ENCODE measurements at places on chromosomes 16 and 17.

DNA sequence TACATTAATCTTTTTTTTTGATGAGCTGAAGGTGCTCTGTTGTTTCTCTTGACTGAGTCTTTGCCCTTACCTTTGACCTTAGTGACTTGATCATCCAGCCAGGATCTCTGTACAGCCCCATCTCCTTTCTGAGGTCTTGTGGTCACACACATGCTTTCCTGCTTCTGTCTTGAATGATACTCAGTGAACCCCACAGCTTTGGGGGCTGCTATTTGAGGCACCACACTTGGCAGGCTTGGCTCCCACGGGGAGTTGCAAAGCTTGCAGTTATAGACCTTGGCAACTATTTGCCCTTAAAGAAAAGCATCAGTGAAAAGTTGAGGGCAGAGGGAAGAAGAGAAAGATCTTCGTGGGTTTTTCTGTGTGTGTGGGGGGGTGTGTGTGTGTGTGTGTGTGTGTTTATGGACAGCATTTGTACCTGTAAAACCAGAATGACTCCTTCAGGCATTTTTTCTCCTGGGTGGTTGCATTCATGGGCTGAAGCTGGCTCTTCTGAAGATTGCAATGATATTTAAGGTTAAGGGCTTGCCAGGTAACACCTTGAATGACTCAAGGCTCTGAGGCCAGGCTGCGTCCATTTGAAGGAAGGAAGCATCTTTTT is 101.6 kb downstream of the MSI2 start:
- no peak for DNase-seq

DNA sequence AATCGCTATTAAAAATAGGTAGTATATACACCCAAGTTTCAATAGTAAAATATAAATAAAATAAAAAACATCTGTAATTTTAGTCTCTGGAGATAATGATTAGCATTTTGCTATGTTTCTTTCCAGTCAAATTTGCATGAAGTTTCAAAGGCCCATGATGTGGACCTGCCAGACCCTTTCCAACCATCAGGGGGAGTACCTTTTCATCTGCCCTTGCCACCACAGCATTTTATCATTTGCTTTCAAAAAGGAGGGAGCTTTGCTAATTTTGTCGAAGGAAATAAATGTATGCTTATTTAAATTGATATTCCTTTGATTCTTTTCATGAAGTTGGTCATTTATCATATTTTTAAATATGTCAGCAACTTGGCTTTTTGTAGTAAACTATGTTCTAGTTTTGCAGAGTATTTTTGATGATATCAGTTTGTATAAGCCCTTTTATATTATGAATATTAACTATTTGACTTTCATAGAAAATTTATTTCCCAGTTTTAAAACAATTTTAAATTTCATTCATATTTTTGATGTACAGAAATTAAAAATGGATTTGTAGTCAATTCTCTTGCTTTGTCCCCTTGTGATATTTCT is 115.2 kb upstream of the NETO2 start:
- no peak for DNase-seq

- no peak for DNase-seq
These were observed 188.5 kb downstream of the LGALS9B start for GRCh38 chr17:20278805-20279204.

- no peak for DNase-seq
These were observed 42.4 kb upstream of the IRF8 start for GRCh38 chr16:85856585-85856984.

- DNase-seq: no peak
These were observed 7.8 kb downstream of the LRRC59 start for GRCh38 chr17:50389534-50389933.

DNA sequence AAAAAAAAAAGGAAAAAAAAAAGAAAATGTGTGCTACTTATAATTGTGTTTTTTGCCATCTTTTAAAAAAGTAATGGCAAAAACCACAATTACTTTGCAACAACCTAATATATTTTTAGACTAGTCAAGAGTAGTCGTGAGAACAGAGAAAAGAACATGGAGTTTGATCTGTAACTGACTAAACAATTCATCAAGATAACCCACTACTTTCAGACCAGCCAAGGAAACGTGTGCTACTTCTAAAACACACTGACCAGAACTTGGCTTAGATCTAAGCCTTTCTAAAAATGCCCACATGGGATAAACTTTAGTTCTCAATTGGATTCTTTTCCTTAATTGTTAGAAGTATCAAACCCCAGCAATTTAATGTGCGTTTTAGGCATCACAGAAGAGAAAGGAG is 616 bp downstream of the PECAM1 start:
- DNase-seq: no peak

- no peak for DNase-seq
These were observed 66.2 kb upstream of the LYRM9 start for GRCh38 chr17:27959382-27959709.

GRCh38 chr16:17379121-17379571 is 91.6 kb downstream of the XYLT1 start:
- DNase-seq: peak; percentile 85

- DNase-seq: no peak
These were observed 114.6 kb upstream of the NOG start for GRCh38 chr17:56478836-56479447.

DNA sequence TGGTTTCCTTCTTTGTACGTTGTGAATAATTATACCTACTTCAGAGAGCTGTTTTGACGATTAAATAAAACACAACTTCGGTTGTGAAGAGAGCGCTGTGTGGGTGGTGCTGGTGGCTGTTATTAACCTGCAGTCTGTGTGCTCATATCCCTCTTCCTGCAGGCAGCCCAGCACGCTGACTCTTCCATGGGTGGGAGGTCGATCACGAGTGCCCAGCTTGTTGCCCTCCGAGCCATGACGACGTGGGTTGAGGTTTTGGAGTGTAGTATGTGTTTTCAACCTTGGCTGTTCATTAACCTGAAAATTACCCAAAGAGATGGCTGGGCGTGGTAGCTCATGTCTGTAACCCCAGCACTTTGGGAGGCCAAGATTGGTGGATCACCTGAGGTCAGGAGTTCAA is 11.3 kb upstream of the GCSH start:
- DNase-seq: no peak

DNA sequence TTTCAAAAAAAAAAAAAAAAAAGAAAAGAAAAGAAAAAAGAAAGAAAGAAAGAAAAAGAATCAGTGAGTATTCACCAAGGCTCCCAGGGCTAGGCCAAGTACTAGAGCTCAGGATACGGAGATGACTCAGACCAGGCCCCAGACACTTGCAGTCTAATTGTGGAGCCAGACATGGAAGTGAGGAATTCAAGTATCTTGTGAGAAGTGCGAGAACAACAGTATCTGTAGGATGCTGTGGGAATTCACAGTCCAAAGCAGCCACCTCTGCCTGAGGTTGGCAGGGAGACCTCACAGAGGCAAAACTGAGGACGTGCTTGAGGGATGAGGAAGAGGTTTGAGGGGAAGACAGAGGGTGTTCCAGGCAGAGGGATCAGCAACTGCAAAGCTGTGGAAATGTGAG is 14.0 kb upstream of the ALDOA start:
- no peak for DNase-seq

DNA sequence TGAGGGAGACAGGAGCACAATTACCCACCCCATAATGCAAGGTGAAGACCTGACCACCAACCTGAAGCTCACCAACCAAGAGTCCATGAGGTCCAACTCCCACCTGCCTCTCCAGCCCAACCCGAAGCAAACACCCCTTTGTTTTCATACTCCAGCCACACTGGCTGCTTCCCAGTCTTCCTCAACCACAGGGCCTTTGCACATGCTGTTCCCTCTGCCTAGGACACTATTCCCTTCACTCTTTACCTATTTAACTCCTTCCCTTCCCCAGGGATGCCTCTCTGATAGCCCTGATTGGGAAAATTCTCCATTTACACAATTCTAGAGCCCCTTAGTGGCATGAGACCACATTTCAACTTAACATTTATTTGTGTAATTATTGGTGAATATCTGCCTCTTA is 86.0 kb downstream of the VAT1L start:
- DNase-seq: no peak

DNA sequence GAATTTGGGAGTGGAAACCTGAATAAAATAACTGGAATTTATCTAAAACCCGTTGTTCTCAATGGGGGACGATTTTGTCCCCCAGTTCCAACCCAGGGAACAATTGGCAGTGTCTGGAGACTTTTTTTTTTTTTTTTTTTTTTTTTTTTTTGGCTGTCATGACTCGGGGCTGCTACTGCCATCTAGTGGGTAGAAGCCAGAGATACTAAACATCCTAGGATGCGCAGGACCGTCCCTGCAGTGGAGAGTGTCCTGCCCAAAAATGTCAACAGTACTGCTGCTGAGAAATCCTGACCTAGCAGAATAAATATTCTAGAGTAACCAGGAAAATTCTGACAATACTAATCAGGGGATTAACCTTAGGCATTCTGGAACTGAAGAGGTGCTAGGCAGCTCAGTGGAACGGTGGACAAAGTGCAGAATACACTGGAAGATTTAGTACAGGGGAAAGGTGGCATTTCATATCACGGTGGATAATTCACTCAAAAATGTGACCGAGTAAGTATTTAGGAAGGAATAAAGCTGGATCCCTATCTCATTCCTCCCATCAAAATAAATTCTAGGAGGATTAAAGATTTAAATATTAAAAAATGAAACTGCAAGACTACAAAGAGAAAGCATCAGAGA is 107.6 kb downstream of the SPECC1 start:
- DNase-seq: no peak

DNA sequence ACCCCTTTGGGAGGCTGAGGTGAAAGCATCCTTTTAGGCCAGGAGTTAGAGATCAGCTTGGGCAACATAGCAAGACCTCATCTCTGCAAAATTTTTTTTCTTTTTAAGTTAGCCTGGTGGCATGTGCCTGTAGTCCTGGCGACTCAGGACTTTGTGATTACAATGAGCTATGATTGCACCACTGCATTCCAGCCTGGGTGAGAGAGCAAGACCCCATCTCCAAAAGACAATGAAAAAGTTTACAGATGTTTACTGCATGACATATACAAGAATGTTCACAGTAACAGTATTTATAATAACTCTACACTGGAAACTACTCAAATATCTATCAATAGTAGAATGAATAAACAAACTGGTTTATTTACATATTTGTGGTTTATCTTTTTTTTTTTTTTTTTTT is 33.1 kb upstream of the CCL22 start:
- DNase-seq: no peak

DNA sequence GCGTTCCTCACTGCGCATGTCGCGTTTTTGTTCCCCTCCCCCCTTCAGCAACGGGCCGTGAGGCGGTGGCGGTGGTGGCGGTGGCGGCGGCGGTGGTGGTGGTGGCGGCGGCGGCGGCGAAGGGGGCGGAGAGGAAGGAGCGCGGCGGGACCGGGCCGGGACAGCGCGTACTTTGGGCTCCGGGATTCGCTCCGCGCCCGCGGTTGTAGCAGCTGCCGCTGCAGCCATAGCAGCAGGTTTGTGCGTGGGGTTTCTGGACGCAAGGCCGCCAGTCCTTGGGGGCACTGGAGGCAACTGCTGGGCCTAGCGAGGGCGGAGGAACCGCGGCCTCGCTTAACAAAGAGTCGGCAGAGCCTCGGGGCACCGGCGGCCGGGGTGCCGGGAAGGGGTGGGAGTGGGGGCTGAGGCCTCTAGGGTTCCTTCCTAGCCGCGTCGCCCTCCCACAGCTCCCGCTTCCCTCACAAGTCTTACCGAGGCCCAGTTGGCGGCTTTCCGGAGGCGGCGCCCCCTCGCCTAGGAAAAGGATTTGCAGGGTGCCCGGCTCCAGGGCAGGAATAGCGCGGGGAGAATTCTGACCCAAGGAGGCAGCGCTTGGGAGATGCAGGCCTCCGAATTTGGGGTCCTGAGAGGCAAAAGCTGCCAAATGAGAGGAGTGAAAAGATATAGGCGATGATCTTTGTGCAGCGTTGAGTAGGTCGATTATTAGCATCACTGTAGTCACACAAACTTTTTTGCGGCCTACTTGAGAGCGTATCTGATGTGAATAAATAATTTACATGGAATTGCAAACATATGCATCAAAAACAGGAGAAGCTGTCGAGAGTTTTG is at the start of gene DDX42:
Gene DDX42, plus strand, starts transcription at position 30 of the 828 bp plus-strand sequence. CDS start 12,880 bp downstream, outside the sequence.
- peak; percentile 11 for DNase-seq

- no peak for DNase-seq
These were observed 17.6 kb upstream of the FZD2 start for GRCh38 chr17:44539673-44540072.

DNA sequence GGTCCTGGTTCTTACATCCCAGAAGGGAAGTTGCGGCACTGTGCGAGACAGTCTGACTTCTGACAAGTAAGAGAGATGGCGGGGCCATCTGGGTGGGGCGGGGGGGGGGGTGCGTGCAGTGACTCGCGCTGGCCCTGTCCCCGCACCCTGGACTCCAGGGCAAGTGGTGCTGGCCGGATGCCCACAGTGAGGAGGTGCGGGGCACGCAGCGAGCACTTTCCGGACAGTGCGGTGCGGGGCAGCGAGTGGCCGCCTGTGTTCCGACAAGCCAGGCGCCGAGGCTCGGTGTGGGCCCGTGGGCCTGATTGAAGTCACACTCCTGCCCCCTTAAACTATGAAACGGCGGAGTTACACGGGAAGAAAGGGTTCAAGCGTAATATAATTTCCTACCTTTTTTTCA is 106.4 kb downstream of the BANP start:
- no peak for DNase-seq

GRCh38 chr16:68079626-68080344 is 5.4 kb upstream of the NFATC3 start:
- DNase-seq: no peak

DNA sequence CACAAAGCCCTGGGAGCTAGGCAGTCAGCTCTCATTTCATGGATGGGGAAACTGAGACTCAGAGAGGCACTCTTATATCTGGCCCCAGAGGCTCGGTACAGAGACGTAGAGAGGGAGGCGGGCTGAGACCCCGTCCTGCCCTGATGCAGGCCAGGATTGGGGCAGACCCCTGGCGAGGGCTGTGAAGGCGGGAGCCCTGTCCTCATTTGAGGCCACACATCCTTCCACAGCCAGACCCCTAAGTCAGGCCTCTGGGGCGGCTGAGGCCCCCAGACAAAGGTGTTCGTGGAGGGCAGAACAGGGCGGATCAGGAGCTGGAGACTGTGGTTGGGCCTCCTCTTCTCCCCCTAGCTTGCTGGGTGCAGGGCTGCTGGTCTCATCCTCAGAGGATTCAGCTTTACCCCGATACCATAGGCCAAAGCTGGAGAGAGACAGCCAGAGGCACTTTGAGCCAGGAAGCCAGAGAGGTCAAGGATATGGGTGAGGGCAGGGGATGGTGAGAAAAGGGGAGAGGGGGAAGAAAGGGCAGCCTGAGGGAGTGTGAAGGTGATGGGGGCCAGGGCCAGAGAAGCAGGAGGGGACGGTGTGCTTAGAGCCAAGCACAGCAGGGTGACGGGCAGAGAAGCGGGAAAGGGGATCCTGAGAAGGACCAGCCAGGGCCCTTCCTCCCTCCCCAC is 805 bp upstream of the SCARF1 start:
- no peak for DNase-seq

- DNase-seq: no peak
These were observed 209.6 kb upstream of the CACNG5 start for GRCh38 chr17:66625311-66625767.

DNA sequence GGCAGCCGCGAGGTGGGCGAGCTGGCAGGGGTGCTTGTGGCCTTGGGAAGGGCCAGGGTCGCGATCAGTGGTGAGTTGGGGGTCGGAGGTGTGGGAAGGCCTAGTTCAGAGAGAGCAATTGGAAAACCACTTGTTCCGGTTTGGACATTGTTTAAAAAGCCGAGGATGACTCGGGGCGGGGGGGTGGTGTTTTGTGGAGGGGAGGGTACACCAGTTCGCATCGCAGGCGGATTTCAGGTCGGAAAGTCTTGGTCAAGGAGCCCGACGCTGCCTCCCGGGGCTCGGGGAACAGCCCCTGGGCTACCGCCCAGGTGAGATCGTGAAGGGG is 66.4 kb downstream of the KPNA2 start:
- DNase-seq: no peak

All from fibroblast of skin of left biceps (primary cell).